ENCODE measurements at places on chromosomes 2 and 18. TPM values are rescaled to one million over a fixed set of nuclear protein-coding genes. Genes with fewer than 3 reads are reported as not detected.

DNA sequence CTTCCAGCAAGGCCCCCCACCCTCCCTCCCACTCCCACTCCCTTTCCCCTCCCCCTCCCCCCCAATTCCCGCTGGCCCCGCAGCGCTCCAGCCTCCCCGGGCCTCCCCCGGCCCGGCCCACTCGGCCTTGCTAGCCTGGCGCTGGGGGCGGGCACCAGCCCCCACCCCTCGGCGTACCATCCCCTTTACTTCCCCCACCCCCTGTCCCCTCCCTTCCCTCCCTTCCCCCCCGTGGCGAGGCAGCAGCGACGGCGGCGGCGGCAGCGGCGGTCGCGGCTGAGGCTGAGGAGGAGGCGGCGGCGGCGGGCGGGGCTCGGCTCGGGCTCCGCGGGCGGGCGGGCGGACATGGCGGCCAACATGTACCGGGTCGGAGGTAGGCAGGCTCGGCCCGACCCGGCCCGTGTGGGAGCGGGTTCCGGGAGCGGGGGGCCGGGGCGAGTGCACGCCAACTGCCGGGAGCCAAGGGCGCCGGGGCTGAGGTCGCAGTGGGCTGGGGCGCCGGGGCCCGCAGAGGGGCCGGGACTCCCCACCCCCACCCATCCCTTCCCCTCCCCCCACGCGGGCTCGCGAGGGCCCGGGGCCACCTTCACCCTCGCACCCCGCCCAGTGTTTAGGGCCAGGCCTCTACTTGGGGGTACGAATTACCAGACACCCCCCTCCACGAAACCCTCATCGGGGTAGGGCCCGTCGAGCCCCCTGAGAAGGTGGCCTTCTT is at the start of gene MTA3:
Gene MTA3, plus strand, starts transcription at position 232 of the 715 bp plus-strand sequence. Its CDS starts 114 bp downstream, at position 346.
- peak within 1 kb of the TSS; percentile 70 for H3K27ac ChIP-seq
- peaks cover 30% of the 10 kb centered on the region for H3K4me1 ChIP-seq
- peaks cover 6% of the 10 kb centered on the region for H3K36me3 ChIP-seq
- peak within 1 kb of the TSS; percentile 87 for H3K4me3 ChIP-seq
- no peaks in the 10 kb centered on the region for H3K27me3 ChIP-seq

DNA sequence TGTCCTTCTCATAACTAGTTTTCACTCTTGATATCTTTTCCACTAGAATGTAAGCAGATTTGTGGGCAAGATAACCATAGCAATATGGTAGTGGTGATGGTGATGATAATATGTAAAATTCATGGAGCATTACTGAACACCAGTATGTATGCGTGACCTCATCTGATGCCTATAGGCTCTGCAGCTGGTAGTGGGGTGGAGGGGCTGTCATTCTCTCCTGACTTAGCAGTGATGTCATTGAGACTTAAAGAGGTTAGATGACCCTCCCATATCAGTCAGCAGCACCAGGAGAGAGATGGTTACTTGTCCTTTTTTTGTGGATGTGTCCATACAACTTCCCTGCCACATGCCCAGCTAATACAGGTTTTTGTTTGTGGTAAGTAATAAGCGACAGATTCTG is 27.9 kb downstream of the PARD3B start:
- H3K27ac ChIP-seq, result no peak overlapping the region
- H3K36me3 ChIP-seq, result no peaks in the 10 kb centered on the region
- H3K4me3 ChIP-seq, result no peak overlapping the region
- DNase-seq, result no peak

GRCh38 chr2:62040926-62041325 is 135.5 kb downstream of the COMMD1 start:
- peaks cover 30% of the 10 kb centered on the region for H3K4me1 ChIP-seq
- no peak overlapping the region for H3K4me3 ChIP-seq
- peaks cover 14% of the 10 kb centered on the region for H3K36me3 ChIP-seq
- H3K27me3 ChIP-seq, result no peaks in the 10 kb centered on the region
- peak overlapping the region; percentile 31 for H3K27ac ChIP-seq
- DNase-seq, result no peak

DNA sequence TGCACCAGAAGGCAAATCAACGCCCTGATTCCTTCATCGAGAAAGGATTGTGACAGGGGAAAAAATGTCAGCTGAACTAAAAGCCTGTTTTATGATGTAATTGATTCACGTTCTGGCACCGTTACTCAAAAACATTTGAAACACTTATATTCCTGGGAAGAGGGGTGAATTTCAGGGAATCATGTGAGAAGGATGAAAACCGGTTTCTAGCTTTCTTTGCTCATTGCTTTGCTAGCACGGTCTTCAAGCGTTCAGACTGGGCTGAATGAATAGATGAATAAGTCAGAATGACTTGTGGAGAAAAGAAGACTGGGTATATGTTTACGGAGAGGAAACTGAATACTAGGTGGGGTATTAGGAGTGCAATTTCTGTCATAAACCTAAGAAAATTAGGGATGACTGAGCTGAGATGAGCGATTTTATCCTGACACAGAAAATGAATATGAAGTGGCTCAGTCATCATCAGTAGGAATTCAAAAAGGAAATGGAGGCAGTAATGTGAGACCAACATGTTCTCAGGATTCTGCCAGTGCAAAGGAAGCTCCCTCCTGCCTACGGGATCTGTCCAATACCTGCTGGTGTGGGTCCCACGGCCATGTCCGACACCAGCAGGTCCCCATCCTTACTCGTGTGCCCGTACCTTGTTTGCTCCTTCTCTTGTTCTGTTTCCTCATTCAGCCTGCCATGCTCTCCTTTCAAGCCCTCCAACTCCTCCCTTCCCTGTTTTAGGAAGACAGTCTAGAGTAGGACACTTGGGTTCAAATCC is 124.7 kb upstream of the ARL5A start:
- H3K27ac ChIP-seq, result no peak overlapping the region
- DNase-seq, result no peak

DNA sequence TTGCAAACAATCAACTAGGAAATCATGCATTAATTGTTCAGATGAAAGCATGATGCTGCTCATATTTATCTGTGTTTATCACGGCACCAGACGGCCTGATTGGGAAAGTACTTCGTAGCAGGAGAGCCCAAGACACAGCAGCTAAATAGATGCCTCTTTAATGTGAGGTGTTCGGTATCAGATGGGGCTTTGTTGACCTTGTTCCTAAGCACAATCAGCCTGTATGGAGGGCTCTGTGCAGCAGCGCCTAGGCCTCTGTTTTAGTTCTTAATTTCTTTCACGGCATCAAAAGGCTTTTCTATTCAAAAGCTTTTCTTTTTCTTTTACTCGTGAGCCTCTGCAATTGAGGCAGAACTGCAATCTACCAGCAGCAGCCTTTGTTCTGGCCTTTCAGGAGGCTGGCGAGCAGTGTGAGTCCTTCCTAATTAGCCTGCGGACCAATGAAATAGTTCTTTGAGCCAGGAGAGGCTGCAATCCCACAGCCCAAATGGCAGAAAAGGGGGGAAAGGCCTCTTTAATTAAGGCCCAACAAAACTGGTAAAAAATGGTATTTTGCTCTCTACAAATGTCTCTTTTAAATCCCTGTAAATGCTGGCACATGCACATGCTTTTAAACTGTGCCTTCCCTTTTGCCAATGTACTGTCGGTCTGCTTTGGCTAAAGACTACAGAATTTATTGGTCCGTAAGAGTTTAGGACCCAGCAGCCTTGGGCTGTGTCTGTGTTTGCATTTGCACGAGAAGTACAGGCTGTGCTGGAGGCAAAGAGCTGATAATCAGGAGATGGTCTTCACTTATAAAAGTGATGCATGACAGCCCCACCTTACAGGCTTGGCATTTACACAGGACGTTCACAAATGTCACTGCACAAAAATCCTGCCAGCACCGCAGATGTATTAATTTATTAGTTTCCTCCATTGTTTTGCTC is 159.6 kb downstream of the RND3 start:
- DNase-seq, result no peak
- H3K27ac ChIP-seq, result no peak overlapping the region

DNA sequence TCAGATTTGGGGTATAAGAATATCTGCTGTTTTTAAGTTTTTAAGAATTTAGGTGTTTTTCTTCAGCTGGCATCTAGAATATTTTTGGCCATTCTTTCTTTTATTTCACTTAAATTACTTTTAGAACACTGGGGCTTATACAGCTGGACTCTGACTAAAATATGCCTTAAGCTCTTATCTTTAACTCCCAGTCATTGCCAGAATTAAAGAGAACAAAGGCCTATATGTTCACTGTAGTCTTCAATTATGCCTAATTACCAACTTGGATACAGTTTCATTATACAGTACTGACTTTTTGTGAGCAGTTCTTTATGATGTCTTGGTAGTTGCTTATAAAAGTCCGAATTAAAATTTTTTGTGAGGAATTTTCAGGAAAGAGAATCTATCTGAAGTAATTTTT is 192.8 kb downstream of the ZNF407 start:
- peaks cover 22% of the 10 kb centered on the region for H3K36me3 ChIP-seq
- no peaks in the 10 kb centered on the region for H3K27me3 ChIP-seq
- H3K4me3 ChIP-seq, result no peak overlapping the region
- no peak for DNase-seq
- H3K4me1 ChIP-seq, result no peaks in the 10 kb centered on the region
- no peak overlapping the region for H3K27ac ChIP-seq

DNA sequence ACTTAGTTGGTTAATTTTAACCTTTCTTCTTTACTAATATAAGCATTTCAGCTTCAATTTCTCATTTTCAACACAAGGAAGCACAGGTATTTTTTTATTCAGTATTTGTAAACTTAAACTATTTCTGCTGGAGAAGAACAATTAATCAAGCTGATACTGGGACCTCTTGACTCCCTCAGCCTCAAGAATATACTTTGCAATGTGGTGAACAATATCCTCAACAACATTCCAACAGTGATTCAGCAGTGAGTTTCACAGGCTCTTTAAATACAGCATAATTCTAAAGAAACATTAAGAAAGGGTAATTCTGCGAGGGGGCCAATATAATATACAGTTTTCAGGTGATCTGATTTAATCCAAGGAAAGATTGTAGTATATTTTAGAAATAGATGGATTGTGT is 10.0 kb downstream of the RAPGEF4 start:
- DNase-seq, result no peak
- no peak overlapping the region for H3K4me3 ChIP-seq
- H3K4me1 ChIP-seq, result no peaks in the 10 kb centered on the region
- no peak overlapping the region for H3K27ac ChIP-seq

- no peaks in the 10 kb centered on the region for H3K36me3 ChIP-seq
- DNase-seq, result no peak
- H3K27me3 ChIP-seq, result no peaks in the 10 kb centered on the region
- no peak overlapping the region for H3K27ac ChIP-seq
- H3K4me1 ChIP-seq, result no peaks in the 10 kb centered on the region
Measured at GRCh38 chr18:40159141-40160017, 1795.7 kb upstream of the PIK3C3 start.

- no peaks in the 10 kb centered on the region for H3K27me3 ChIP-seq
- no peak for DNase-seq
- peaks cover 26% of the 10 kb centered on the region for H3K4me1 ChIP-seq
Measured at GRCh38 chr18:8750954-8751415, 45.6 kb downstream of the MTCL1 start.

- DNase-seq, result no peak
- peaks cover 43% of the 10 kb centered on the region for H3K4me1 ChIP-seq
Measured at GRCh38 chr2:60858897-60859311, 22.5 kb upstream of the REL start.

DNA sequence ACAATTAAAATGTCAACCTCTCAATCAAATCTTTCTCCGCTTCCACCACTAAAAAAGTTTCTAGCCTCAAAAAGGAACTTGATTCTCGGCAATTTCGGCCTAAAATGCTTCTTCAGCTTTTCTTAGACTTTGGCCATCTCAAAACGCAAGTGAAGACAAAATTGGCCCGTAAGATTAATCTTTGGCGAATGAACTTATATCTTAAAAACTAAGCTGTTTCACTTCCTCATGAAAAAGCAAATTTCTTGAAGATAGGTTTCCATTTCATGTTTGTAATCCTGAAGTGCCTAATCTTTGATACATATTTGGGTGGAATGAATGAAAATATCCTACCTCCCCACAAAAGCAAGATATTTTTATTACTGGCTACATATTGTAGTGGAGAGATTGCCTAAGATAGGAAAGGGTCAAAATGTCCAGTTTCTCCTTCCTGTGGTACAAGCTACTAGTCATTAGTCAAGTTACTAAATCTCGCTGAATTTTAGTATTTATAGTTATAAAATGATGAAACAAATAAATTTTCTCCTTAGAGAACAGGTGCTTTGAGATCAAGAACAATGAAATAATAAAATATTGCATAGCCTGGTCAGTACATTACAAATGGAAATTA is 85.4 kb upstream of the ZEB2 start:
- DNase-seq, result no peak
- peak overlapping the region; percentile 12 for H3K27ac ChIP-seq
- no peaks in the 10 kb centered on the region for H3K27me3 ChIP-seq
- H3K4me3 ChIP-seq, result peak overlapping the region; percentile 46
- no peaks in the 10 kb centered on the region for H3K36me3 ChIP-seq
- H3K4me1 ChIP-seq, result peaks cover 47% of the 10 kb centered on the region

DNA sequence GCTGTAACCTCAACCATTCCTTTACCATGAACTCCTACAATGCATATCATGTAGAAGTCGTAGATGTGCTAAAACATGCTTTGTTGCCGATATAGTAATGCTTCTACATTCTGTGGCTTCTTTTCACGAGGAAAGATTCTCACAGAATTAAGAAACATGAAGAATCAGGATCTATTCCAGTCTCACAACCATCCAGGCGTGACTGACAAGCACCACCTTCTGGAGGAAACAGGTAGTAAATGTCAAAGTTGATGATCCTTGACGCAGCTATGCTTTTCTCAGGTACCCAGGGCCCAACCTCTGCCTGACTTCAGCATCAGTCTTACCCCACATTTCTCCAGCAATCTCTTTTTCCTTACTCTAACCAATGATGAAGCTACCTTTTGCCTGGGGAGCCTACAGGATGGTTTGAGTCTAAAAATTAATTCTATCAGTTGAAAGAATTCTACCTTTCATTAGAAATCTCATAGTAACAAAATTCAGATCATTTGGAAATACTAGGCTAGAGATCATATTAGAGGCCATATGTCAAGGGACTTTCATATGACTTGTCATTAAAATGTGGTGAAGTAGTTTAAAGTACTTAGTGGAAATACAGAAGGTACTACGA is 123.3 kb upstream of the RND3 start:
- no peak overlapping the region for H3K4me3 ChIP-seq
- H3K4me1 ChIP-seq, result no peaks in the 10 kb centered on the region
- no peaks in the 10 kb centered on the region for H3K36me3 ChIP-seq
- no peaks in the 10 kb centered on the region for H3K27me3 ChIP-seq
- no peak overlapping the region for H3K27ac ChIP-seq

- H3K36me3 ChIP-seq, result no peaks in the 10 kb centered on the region
- no peak overlapping the region for H3K27ac ChIP-seq
- H3K27me3 ChIP-seq, result no peaks in the 10 kb centered on the region
- no peak overlapping the region for H3K4me3 ChIP-seq
Measured at GRCh38 chr2:189933041-189933440, 129.5 kb downstream of the MSTN start.

Gene FAM237A
- total RNA-seq, result not detected

Gene TCF7L1
- total RNA-seq, result 0.07 TPM

Gene C1QL2
- not detected for total RNA-seq

Gene TYMS
- 5.1 TPM for total RNA-seq

Gene EFR3B
- total RNA-seq, result 0.07 TPM
